Urothelium cell line (cell line): ENCODE measurements at places on chromosomes 16 and 17.

DNA sequence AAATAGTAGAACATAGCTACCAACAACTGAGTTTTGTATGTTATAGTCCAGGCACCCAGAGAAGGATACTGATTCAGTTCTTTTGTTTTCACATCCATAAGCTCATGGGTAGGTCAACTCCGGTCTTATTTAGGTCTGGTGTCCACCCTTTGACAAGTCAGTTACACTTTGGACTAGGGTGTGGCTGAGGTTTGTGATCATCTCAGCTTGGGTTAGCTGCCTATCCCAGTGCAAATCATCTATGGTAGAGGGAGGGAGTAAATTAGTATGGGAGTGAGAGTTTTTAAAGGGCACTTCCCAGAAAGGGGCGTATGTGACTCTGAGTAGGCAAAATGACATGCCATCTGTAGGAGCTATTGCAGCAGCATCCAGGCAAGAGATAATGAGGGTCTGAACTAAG lies 66.1 kb downstream of the TANC2 start:
- DNase-seq: no peak

DNA sequence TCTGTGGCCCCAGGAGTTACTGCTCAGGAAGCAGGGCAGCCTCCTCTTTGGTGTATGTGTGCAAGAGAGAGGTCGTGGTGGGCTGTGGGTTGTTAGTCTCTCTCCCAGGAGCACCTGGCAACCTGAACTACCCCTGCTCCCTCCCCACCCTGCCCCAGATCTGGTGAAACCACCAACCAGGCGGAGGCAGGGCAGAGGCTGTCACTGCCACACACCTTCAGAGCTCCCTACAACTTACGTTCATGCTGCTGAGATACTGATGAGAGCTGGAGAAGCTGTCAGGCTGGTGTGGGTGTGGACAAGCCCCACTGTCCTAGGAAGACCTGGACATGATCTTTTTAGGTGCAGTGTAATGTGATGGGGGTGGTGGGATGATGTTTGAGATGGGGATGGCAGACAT lies 24.3 kb downstream of the GOSR2 start:
- no peak for DNase-seq

DNA sequence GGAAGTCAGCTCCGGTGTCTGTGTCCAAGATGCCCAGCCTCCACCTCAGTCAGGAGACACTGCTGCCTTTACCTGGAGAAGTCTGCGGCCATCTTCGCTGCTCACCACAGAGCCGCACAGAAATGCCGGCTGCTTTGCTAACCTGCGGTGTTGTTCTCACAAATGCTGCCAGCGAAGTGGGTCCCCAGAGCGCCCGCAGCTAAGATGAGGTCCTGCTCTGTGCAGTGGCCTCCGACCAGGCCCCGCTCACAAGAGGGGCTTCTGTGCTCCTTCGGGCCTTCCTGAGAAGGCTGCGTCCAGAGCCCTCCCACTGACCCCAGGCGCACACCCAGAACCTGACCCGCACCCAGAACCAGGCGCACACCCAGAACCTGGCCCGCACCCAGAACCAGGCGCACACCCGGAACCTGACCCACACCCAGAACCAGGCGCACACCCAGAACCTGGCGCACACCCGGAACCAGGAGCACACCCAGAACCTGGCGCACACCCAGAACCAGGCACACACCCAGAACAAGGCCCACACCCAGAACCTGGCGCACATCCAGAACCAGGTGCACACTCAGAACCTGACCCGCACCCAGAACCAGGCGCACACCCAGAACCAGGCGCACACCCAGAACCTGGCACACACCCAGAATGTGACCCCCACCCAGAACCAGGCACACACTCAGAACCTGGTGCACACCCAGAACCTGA lies 51.5 kb upstream of the FASN start:
- DNase-seq: no peak

- DNase-seq: no peak
These were observed 6.6 kb upstream of the CPHXL start for GRCh38 chr16:75732871-75733270.

- no peak for DNase-seq
These were observed 128.1 kb downstream of the RGS9 start for GRCh38 chr17:65265276-65265675.

GRCh38 chr17:45702666-45703266 lies 81.4 kb upstream of the CRHR1 start:
- peak; percentile 44 for DNase-seq

- no peak for DNase-seq
These were observed 4.9 kb downstream of the GIT1 start for GRCh38 chr17:29584452-29585079.

- peak; percentile 56 for DNase-seq
These were observed 195.2 kb downstream of the MAP2K6 start for GRCh38 chr17:69609473-69610305.

DNA sequence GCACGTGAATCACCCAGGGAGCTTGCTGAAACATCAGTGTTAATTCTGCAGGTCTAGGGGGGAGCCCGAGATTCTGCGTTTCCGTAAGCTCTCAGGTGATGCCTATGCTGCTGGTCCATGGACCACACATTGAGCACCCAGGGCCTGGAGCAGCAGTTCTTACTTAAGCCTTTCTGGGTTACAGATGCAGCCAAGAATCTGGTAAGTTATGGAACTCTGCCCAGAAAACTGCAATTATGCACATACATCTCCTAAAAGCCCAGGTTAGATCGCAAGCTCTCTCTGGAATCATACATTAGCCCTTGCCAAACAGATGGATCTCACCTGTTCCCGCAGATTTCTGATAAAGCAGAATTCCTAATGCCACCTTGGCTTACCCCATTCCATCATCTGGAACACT lies 265.9 kb upstream of the SALL1 start:
- DNase-seq: no peak

GRCh38 chr16:64225036-64225435 lies 896.8 kb downstream of the CDH11 start:
- DNase-seq: no peak

DNA sequence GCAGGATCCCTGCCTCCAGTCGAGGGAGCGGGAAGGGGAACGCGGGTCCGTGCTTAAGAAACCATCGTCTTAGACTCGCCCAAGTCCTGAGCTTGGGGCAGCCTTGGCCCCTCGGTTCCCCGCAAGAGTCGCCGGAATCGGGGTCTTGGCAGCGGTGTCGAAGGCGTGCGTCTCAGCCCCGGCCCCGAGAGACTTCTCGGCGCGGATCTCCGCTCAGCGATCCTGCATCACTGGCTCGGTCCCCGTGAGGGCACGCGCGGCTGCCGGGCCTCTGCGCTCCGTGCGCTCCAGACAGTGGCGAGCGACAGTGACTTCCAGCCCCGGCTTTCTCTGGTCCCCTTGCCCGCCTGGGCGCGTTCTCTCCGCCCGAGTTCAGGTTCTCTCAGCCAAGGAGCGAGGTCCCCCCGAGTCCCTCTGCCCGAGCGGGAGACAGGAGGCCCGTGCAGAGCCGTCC lies 380 bp downstream of the HS3ST3A1 start:
- no peak for DNase-seq

DNA sequence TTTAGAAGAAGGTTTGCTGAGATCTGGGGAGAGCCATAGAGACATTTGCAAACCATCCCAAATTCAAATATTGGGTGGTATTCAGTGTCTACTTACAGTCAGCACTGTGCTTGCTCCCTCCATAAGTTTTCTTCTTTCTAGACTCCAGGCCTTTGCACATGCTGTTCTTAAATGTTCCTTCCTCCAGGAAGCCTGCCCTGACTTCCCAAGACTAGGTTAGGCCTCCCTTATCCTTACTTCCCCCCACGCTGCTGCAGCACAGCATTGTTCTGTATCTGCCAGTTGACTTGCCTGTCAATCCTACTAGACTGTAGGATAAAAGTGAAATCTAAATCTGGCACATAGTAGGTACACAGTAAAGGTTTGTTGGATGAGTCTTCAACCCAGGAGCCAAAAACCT lies 53.4 kb downstream of the ASIC2 start:
- DNase-seq: no peak

GRCh38 chr17:21212826-21213637 lies 929 bp downstream of the TMEM11 start:
- no peak for DNase-seq

DNA sequence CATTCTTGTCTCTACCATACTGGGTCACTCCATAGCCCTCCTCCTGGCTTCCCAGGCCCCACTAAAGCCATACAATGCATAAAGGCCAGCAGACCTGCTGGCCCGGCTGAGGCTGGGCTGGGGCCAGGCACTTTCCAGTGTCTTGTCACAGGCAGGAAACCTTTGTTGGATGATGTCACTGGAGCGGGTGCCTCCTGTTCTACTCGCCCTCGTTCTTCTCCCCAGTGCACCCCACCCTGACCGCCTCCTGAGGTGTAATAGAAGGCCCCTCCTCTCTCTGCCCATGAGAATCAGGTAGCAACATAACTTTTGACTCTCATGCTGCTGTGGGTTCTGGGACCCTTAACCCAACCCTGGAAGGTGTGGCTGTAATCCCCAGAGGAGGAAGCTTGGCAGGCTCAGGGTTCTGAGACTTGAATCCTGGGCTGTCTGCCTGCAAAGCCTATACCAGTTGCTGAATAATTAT lies 54.2 kb upstream of the IL34 start:
- DNase-seq: no peak
